ENCODE measurements at places on chromosomes 7 and 10.

DNA sequence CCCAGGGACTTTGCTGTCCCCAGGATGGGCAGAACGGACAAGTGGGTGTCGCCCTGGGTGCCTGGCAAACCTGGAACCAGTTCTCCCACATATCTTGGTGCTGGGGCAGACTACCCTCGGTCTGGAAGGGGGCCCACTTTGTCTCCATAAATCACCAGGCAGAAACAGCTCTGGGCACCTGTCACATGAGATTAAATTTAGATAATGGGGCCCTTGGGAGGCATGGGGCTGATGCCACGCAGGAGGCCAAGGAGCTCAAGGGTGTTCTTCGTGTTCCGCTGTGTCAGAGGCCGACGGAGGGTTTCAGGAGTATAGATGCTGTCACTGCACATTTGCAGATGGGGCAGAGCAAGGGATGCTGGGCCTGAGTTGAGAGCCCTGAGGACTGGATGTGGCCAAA, 72.7 kb downstream of the TMEM130 start:
- DNase-seq, result no peak

DNA sequence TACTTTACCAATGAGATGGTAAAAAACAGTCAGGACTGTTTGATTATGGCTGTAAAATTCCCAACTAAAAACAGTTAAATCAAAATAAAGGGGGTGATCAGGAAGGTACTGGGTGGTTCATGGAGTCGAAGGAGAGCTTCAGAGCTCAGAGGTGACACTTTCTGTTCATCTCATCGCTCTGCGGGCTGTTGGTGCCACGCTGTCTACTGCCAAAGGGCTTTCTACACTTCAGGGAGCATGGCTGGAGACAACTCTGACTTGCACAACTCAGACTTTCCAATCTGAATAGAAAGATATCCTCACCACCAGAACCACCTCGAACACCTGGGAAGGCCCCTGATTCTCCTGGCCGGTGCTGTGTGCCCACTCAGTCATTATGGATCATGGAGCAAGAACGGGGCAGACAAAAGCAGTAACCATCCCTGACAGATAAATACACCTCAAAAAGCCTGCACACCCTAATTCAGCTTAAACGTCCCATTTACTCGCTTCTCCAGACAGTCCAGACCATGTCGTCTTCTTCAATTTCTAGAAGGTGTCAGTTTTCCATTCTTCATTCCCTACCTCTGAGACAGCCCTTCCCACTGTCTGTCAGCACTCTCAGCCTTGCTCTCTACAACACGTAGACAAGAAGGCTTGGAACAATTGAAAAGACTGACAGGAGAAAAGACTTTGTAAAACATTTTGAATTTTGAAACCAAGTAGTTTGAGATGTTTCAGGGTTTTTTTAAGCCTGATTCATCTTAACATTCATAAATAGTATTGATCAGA, 348.7 kb upstream of the NFE2L3 start:
- no peak for DNase-seq

DNA sequence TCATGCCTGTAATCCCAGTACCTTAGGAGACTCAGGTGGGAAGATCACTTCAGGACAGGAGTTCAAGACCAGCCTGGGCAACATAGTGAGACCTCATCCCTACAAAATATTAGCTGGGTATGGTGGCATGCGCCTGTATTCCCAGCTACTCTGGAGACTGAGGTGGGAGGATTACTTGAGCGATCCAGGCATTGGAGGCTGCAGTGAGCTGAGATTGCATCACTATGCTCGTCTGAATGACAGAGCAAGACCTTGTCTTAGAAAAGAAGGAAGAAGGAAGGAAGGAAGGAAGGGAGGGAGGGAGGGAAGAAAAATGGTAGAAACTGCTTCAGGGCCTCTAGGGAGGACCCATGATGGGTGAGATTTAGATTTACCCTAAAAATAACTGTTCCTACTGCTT, 112.3 kb downstream of the SPDYE5 start:
- no peak for DNase-seq

DNA sequence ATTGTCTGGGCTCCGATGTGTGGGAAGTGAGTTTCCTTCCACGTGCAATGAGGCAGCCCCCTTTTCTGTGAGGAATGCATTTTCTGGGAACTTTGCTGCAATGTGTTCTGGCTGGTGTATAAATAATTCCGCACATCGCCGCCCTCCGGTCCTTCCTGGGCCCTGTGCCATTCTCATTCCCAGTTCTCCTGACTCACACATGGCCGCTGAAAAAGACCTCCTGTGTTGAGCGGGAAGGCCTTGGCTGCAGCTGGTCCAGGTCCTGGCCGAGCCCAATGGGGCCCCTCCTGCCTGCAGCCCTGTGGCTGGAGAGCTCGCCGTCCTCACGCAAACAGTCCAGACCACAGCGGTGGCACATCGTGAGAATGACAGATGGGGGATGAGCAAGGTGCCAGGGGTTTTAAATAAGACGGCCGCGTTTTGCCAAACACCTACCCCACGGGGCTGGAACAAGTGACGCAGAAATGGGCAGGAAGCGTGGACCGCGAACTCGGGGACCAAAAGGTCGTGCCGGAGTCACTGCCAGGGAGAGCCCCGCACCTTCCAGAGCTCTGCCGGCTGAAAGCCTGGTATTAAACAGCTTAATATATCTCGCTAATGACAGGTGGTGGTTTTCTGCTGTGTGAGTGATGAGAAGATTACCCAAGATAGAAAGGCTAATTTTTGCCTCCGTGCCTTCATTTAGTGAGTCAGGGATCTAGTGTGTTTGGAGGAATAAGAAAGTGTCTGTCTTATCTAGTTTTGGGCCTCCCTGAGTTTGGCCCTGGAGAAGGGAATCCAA, 37.0 kb downstream of the FAM20C start:
- no peak for DNase-seq
